ENCODE measurements at places on chromosomes 6 and 20.

DNA sequence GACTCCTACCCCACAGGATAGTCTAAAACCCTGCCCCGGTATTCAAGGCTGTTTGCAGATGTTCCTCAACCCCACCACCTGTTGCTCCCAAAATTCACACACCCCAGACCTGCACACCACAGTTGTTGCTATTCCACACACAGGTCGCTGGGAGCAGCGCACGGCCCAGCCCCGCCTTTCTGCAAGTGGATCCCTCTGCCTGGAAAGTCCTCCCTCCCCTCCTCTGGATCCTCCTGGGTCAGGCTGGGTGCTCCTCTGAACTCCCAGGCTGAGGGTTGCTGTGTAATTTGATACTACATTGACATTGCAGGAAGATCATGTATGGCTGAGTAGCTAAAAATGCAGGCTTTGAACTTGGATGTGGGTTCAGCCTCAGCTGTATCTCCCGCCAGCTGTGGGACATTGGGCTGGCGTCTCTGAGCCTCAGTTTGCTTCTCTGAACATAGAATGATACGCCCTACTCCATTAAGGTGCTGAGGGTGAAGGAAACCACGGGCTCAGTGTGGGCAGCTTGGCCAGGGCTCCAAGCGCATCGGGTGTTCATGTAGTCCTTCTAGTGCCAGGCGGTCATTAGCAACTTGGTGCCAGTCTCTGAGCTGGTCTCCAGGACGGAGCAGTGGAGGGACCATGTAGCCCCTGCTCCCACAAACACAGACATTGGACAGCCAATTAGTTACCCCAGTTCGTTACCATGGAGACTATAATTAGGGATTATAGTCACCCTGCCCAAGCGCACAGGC, 13.9 kb upstream of the CCN5 start:
- DNase-seq = peak; percentile 40

DNA sequence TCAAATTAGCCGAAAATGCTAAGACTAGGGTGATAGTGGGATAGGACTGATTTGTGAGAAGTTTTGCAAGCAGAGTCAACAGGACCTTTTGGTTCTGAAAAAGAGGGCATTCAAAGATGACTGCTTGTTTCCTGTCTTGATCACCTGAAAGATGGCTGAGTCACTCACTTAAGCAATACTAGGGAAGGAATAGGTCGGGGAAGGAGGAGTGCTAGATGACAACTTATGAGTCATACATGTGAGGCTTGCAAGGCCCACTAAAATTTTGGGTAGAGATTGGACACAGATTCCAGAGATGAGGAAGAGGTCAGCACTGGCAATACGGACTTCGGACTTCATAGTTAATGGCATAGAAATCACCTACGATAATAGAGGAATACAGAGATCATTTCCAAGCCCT, 89.2 kb downstream of the FAM83B start:
- no peak for DNase-seq

GRCh38 chr6:56806368-56806767, 148.5 kb upstream of the BEND6 start:
- no peak for DNase-seq

GRCh38 chr6:157561414-157561790, 180.4 kb downstream of the ZDHHC14 start:
- peak; percentile 64 for DNase-seq

GRCh38 chr6:34391473-34391785, 1.0 kb downstream of the NUDT3 start:
- no peak for DNase-seq

DNA sequence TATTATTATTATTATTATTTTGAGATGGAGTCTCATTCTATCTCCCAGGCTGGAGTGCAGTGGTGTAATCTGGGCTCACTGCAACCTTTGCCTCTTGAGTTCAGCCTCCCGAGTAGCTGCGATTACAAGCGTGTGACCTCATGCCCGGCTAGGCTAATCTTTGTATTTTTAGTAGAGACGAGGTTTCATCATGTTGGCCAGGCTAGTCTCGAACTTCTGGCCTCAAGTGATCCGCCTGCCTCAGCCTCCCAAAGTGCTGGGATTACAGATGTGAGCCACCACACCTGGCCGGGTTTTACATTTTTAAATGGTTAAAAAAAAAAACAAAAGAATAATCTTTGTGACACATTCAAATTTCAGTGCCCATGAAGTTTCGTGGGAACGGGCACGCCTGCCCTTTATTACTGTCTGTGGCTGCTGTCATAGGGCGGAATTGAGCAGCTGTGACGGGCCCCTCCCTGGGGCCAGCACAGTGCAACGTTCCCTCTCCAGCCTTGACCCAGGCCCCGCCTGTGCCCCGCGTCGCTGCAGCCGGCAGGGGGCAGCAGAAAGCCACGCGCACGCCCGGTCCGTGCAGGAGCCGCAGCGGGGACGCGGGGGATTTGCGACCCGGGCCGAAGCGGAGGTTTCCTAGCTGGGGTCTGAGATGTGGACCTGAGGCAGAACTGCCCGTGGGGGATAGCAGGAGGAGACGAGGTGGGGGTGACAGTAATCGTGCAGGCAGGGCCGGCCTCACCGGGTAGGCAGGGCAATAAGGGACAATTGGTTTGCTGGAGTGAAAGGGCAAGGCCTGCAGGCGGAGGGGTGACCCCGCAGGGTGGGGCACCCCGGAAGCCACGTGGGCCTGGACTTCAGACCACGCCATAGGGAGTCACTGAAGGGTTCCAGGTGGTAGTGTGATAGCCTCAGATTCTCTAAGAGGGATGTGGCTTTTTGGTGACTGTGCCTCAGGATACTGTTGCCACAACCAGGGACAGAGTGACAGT, 54.3 kb downstream of the SYTL3 start:
- DNase-seq = peak; percentile 43

GRCh38 chr20:44306927-44307326, 4.1 kb downstream of the FITM2 start:
- DNase-seq = no peak

DNA sequence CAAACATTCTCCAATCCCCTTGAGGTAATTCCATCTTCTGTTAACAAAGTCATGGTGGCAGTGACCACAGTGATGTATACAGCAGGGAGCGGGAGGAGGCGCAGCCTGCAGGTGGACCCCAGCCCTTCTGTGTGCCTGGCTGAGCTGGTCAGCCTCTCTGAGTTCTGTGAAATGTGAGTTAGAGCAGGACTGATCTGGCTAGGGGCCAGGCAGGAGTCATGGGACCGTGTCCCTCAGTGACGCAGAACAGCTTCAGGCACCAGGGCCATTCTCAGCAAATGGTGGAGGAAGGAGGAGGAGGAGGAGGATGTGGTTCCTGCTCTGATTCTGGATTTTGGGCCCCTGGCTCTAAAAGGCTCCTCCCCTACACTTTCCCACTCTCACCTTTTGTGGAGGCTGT, 6.9 kb downstream of the PHACTR3 start:
- DNase-seq = no peak

DNA sequence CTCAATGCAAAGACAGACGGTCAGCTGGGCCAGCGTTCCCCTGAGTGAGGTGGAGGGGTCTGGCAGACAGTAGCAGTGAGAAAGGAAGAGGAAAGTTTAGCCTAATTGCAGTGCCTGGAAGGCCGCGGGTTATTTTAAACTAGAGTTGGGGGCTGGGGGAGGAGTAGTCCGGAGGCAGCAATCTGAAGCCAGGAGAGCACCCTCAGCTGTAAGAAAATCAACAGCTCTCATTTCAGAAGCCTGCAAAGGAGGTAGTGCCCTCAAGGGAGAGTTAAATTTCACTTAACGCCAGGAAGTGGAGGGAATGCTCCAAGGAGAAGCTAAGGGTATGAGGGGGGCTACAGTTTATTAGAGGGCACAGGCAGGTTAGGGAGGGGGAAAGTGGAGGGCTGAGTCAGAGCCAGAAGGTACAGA, 26.9 kb downstream of the RING1 start:
- DNase-seq = no peak

- no peak for DNase-seq
Observed at GRCh38 chr6:18206591-18206990, 51.4 kb downstream of the KDM1B start.

GRCh38 chr6:125688138-125688537, 61.3 kb upstream of the HEY2 start:
- DNase-seq = no peak

Data from NCI-H510A treated with DMSO at 0.1 percent for 48 hours (cell line).